Ascending aorta (tissue), 2 donors: ENCODE measurements at places on chromosomes 5 and 9. TPM values are rescaled to one million over a fixed set of nuclear protein-coding genes. Genes with fewer than 3 reads are reported as not detected.

PRUNE2 gene
- total RNA-seq, result 200 TPM

SLC6A7 gene
- not detected for total RNA-seq

PCDHGA1 gene
- not detected for total RNA-seq

JAKMIP2 gene
- not detected for total RNA-seq

PLAC8L1 gene
- not detected for total RNA-seq

CARD9 gene
- total RNA-seq, result 0.43 TPM

SVEP1 gene
- total RNA-seq, result 41.8 TPM

PDE8B gene
- 28.1 TPM for total RNA-seq

CERT1 gene
- 29.8 TPM for total RNA-seq

GABRA6 gene
- total RNA-seq, result not detected

TRPM3 gene
- 3.3 TPM for total RNA-seq

SPINK6 gene
- not detected for total RNA-seq

FBLL1 gene
- not detected for total RNA-seq

NR5A1 gene
- 0.96 TPM for total RNA-seq

EQTN gene
- not detected for total RNA-seq

DRD1 gene
- 0.11 TPM for total RNA-seq

GRK6 gene
- total RNA-seq, result 20.6 TPM

FGD3 gene
- total RNA-seq, result 20.8 TPM

ZNF354C gene
- total RNA-seq, result 3.0 TPM

TOMM5 gene
- total RNA-seq, result 64.5 TPM

IQGAP2 gene
- 19.8 TPM for total RNA-seq

EGFLAM gene
- total RNA-seq, result 4.2 TPM
